ENCODE measurements at places on chromosomes 7 and 10.
A peak's percentile ranks its signal among the peaks of the same experiment; 100 is the strongest.

DNA sequence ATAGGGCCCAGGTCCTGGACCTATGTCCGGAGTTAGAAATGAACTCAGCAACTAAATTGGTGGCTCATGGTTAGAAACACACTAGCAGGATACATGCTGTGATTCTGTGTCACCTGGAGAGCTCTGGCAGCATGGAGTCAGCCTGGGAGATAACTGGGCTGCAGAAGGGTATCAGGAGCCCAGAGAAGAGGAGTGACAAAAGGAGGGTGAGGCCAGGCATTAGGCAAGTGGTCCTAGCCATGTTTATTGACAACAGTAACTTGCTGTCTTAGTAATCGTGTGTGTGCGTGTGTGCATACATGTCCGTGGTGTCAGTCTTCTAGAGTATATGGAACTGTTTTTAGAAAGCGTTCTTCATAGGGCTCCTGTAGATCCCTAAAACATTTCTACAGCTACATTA is 157.5 kb upstream of the PHYHIPL start:
- no peak for DNase-seq

DNA sequence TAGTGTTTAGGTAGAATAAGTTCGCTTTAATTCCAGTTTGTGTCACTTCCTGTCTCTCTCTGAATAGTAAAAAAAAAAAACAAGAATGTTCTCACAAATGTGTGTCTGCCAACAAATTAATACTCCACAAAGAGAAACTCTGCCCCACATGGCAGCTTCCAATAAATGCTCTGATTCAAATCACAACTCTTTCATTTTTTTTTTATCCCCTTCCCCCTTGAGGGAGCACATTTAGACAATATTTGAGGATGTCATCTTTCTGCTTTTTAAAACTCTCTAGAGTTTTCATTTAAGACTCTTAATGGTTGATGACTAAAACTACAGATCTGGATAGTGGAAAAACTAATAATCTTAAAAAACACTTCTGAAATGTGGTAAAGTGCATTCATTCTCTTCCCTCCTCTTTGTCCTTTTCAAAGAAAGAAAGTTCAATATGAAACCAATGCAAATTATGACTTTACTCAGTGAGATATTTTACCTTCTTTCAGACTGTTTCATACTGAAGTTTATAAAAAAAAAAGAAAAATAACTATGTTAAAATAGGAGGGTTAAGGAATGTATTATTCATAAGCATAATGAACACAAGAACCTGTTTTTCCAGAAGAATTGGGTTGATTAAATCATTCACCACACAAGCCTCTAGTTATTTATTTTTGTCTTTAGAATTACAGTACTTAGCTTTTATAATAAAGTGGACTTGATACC is 42.3 kb downstream of the ARID5B start:
- DNase-seq, result peak; percentile 52

DNA sequence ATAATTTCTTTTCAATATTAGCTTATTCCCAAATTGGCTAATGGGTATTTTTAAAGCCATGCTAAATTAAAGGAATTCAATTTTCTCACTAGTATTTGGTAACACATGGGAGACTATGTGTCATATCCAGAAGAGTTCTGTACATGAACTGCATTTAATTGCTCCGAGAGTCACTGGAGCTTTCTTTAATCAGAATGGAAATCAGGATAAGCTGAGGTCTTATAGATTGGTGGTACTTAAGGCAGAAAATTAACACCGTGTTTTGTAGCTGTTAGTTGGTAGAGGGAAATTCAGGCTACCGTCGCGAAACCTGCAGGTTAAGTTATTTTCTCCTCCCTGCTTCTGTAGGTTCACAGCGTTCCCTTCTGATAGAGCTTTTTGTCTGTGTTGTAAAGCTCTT is at the start of gene WEE2:
Gene WEE2, plus strand, starts transcription at position 3 of the 400 bp plus-strand sequence. CDS start 406 bp downstream, outside the sequence.
- DNase-seq, result no peak

GRCh38 chr10:120657371-120657770 is 193.8 kb upstream of the WDR11 start:
- no peak for DNase-seq

DNA sequence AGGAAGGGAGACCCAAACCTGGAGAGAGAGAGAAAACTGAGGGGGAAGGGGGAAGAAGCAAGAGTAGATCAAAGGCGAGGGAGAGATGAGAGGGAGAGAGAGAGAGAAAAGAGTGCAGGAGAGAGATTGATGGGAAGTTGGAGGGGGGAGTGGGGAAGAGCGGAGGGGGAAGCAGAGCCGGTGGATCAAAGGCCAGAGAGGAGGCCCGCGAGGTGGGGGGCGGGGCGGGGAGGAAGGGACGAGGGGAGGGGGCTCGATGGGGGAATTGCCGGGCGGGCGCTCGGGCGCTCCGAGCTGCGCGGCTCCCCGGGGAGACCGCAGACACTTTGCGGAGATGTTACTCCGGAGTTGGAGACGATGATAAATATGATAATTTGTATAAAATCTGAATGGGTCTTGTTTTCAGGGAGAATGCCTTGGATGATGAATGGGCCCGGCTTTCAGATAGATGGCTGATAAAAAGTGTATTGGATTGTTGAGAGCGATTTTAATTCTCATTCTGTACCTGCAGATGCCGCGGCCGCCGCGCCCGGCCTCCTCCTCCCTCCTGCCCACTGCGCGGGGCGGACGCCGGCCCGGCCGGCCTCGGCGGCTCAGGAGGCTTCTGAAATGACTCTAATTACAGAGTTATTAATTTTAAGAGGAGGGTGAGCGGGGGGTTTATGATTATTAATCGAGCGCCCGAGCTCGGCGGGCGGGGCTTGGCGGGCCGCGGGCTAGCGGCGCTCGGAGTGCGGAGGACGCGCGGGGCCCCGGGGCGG is 21.4 kb upstream of the PAX2 start:
- DNase-seq, result no peak

- no peak for DNase-seq
Measured at GRCh38 chr7:137331378-137331777, 12.2 kb downstream of the PTN start.

DNA sequence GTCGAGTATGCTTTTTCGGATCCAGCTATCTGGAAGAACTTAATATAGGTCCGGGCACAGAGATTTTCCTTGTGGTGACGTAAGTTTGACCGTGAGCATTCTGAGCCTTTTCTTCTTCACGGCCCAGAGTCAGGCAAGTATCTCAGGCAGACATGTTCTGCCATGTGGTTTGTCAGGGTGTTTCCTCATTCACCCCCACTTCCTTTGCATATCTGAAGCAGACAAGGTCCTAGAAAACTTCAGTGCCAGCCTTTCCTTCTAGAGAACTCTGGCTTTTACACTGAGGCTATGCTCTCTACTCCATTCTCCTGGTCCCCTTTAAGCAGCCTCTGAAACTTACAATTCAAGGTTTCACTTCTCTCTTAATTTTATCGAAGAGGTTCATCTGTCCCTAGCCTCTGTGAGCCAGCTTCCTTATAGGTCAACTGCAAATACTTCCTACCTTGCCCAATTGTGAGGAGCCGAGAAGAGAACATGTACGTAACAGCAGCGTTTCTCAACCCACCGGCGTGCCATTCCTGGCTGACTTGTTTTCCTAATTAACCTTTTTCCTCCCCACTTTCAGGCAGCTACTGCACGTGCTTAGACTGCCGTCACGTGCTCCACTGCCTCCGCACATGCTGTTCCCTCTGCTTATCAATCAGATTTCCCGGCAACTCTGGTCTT is 47.3 kb downstream of the CDCA7L start:
- DNase-seq, result no peak

DNA sequence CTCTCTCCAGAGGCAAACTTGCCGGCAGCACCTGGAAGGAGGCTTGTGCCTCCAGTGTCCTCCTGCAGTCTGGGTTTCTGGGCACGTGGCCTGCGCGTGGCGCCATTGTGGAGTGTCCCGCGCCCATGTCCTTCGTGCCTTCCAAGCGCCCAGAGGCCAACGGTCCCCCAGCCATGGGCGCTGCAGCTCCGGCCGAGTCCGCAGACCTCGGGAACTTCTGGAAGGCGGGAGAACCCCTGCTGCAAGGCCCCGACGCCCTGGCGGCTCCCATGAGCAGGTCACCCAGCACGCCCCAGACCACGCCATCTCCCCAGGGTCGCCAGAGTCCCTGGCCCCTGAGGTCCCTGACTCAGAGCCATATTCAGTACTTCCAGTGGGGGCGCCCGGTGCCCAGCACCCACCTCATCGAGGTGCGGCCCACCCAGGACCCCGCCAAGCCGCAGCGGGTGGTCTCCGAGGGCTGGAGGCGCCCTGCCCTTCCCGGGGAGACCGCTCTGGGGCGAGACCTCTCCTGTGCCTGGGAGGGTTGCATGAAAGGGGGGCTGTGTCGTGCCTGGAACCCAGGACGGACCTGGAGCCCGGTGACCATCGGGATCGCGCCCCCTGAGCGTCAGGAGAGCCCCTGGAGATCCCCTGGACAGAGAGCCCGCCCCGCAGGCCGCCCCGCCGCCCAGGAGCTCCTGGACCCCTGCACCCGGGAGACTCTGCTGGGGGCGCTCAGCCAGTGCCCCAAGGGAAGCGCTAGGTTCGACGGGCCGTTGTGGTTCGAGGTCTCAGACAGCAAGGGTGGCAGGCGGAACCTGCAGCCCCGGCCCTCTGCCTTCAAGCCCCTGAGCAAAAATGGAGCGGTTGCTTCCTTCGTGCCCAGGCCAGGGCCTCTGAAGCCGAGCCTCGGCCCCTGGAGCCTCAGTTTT is at the start of gene POM121L12:
Gene POM121L12, plus strand, starts transcription at position 135 of the 914 bp plus-strand sequence. Its CDS starts 39 bp downstream, at position 174.
- no peak for DNase-seq

- DNase-seq, result no peak
Measured at GRCh38 chr10:61390851-61391250, 62.3 kb downstream of the TMEM26 start.

- no peak for DNase-seq
Measured at GRCh38 chr10:124378881-124379471, 39.7 kb downstream of the OAT start.

- no peak for DNase-seq
Measured at GRCh38 chr7:112649560-112649959, 140.6 kb downstream of the TMEM168 start.

All from stimulated activated CD4-positive, alpha-beta T cell treated with anti-CD3 and anti-CD28 coated beads, Interleukin-4, amount 100 ng/mL, for 24 hours (primary cell).